ENCODE measurements at places on chromosomes 13 and 19.

DNA sequence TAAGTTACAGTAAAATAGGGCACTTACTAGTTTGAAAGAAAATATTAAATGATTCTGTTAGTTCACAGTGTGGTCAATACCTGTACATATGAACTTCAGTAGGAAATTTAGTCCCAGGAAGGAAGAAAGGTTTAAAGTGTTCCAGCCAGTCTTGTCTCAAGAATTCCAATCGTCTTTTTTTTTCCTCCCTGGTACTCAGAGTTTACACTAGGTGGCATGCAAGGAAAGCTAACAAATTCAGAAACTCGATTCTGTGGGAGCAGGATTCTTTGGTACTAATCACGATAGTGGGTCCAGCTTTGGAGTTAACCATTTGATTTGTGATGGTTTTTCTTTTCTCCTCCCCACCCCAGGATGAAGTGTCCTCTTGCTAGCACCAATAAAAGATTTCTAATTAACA, 43.6 kb downstream of the POLR1D start:
- DNase-seq, result no peak

- no peak for DNase-seq
Observed at GRCh38 chr13:85080691-85081090, 718.5 kb downstream of the SLITRK6 start.

GRCh38 chr19:979318-979741, 4.8 kb upstream of the WDR18 start:
- no peak for DNase-seq

DNA sequence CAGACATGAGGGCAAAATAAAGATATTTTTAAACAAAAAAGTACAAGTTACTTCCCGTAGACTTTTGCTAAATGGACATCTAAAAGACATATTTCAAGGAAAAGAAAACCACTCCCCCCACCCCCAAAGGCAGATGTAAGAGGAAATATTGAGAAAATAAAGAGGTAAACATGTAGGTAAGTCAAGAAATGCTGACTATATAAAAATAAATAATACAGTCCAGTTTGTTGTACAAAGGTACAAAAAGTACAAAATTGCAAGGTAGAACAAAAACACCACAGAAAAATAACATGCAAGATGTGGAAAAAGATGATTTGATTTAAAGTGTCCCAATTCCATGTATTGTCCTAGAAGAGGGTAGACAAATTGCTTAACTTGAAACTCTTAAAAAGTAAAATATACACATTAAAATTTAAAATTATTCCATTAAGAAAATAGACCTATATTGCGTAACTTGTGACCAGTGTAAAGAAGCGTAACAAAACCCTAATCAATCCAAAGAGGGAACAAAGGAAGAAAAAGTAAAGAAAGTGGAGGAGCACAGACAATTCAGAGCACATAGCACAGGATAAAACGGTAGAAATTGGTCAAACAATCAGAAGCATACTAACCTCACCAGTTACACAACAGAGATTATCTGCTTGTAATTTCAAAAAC, 58.4 kb upstream of the FAM216B start:
- no peak for DNase-seq

DNA sequence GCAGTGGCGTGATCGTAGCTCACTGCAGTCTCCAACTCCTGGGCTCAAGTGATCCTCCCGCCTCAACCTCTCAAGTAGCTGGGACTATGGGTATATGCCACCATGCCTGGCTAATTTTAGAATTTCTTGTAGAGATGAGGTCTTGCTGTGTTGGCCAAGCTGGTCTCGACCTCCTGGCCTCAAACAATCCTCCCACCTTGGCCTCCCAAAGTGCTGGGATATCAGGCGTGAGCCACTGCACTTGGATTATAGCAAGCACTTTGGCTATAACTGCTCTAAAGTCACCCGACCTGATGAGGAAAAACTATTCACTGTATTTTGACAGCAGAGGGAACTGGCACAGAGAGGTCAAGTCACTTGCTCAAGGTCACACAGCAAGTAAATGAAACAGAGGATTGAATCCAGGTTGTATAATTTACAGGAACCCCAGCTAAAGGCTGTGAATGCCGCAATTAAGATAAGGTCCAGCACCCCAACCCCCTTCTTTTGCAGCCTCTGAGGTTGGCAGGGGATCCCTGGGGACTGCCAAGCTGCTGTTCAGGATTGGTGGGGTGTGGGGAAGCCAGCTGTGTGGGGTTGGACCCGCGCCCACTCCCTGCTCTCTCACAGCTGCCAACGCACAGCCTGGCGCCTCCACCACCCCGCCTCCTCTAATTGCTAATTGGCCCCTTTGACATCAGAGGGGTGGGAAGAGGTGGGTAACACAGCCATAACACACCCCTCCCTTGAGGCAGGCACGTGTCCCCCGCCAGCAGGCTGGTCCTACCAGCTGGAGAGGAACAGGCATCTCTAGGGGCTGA, 6.0 kb downstream of the TMIGD2 start:
- DNase-seq, result no peak

All from esophagus squamous epithelium (tissue), 5 donors.